NCI-H1417 treated with DMSO at 0.1 percent for 48 hours (cell line): ENCODE measurements at places on chromosomes 12 and 14.

- DNase-seq = no peak
Observed at GRCh38 chr12:57872362-57872761, 25.8 kb upstream of the CTDSP2 start.

DNA sequence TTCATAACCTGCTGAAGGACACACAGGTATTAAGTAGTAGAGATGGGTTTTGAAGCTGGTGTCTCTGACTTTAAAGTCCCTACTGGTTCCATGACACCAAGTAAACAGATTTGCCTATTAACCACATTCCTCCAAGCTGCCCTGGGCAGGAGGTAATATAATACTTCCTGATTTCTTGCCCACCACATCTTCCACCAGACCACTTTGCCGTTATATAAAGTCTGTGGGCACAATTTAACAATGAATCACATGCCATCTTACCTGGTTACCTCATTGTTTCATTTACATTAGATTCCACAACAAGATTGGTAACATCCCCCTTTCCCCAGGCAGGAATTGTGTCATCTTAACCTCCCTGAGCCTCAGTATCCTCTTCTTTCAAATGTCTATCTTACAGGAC lies 900 bp upstream of the LRRC23 start:
- DNase-seq = no peak

- DNase-seq = no peak
Observed at GRCh38 chr12:65800937-65801336, 23.3 kb upstream of the HMGA2 start.

DNA sequence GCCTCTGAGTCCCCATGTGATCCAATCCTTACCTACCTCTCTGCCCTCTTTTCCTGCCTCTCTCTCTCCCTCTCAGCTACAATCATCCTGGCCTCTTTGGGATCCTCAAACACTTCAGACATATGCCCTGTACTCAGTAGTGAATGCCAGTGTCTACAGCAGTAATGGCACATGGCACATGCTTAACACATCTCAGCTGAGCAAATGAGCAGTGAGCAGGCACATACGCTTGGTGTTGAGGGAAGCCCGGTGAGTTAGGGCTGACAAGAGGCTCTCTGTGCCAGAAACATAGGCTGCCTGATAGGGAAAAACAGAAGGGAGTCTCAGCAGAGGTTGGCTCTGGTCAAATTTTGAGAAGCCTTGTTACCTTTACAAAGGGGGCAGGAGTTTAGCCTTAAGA lies 409.1 kb downstream of the TMEM132D start:
- DNase-seq = no peak

GRCh38 chr12:116697305-116697704 lies 40.6 kb downstream of the SPRING1 start:
- DNase-seq = no peak
